ENCODE measurements at places on chromosomes 16 and 17.

DNA sequence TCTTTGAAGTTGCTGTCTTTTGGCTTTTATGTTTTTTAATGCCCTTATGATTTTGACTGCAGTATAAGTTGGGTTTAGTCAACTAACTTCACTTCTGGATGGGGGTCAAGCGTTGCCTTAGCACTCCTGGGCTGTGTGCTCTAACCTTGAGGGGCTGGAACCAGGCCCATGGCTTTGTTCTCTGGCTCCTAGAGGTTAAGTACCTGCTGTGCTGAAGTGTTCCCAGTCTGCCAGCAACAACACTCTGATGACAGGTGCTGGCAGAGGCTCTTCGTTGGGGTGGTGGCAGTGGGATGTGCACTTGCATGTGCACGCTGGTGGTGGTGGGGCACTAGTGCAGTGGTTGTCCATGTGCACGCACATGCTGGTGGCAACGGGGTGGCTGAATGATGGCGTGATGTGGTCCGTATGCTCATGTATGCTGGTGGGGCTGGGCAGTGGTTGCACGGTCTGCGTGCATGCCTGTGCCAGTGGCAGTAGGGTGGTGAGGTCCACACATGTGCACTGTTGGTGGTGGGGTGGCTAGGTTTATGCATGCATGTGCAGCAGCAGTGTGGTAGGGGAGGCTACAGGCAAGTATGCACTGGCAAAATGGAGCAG lies 447.8 kb upstream of the GOT2 start:
- no peak for DNase-seq

DNA sequence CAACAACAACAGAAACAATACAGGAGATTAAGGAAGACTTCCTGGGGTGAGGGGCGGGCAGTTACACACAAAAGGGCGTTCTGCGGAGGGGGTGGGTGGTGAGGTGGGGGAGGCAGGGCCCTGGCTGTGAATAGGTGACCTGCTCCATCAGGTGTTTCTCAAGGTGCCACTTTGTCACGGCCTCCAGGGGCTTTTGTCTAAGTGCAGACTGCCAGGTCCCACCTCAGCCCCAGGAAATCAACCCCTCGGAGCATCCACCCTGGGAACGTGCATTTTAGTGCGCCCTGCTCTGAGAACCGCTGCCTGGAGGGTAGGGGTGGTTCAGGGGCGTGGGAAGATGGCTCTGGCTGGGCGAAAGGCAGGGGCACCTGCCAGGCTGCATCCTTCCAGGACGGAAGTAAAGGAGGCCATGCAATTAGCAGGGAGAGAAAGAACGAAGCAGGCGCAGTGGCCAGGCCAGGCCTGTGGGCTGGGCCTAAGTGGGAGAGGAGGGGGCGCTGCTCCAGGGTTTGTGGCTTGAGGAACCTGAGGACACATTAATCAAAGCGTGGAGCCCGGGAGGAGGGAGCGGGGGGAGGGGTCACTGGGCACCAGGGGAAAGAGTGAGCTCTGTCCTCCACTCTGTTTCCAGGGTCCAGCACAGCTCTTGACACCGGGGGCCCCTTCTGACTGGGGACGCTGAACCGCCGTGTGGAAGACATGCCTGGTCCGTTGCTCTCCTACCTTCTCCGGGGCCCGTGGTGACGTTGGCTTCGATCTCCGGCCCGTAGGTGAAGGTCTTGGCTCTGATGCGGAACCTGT lies 49.4 kb upstream of the CDC42EP4 start:
- no peak for DNase-seq

DNA sequence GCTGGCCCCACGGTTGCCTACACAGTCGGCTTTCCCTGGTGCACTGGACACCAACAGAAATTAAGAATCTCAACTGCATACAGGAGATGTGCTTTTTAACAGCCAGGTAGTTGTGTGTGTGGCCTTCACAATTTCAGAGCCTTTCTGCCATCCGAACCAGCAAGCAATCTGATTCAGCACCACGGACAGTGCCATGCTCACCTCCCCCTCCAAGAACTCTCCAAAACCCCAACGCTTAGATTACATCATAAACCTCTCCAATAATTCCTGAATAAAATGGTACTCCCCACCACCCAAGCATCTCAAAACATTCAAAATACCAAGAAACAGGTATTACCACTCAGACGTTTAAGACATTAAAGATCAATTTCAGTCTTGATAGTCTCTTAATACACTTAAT lies 31.8 kb downstream of the USP7 start:
- DNase-seq: peak; percentile 41

DNA sequence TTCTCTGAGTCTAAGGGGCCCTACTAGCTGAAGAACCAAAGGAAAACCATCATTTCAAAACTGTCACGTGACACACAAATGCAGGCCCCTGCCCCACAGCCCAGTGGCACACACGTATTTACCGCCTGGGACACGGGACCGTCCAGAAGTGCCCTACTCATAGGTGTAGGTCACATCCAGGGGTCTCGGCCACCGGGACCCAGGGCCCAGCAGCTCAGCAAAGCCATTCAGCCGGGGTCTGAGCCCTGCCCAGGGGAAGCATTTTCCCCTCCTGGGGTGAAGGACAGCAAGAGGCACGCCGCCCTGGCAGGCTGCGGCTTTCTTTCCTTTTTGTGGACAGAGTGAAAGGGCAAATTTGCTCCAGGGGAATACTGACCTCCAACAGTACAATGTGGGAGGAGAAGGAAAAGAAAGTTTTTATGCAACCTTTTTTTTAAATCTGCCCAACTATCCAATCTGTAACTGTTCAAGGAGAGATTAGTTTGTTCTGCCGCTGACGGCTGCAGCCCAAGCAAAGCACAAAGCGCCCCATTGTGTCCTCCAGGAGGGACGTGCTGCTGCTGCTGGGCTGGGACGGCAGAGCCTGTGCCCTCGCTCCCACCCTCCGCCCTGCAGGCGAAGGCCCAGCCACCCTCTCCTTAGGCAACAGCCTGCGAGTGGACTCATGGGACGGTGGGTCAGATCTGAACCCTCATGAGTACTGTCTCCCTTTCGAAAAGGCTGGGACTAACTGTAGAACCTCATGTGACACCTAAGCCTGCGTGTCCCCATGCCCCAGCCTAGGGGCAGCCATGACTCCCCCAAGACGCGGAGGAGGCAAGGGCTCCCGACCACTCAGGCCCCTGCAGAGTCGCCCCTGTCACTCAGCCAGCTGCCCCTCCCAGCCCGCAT lies 21.3 kb downstream of the SLC7A5 start:
- DNase-seq: no peak

DNA sequence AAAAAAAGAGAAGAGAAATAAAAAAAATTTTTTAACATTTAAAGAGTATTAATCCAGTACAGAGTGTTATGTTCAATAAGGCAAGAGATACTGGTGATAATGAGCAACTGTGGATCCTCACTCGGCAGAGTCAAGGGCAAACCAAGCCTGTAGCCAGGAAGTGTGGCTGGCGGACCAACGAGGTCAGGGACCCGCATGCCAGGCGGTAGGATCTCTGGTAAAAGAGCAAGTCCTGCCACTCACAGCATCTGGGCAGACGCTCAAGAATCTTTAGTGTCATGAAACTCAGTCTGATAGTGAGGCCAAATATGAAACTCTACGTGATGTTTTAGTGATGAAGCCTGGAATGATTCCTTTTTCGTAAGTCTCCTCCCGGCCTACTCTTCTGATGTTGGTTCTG lies 8.3 kb upstream of the GEMIN4 start:
- DNase-seq: no peak

All from activated CD4-positive, alpha-beta T cell treated with anti-CD3 and anti-CD28 coated beads, Interleukin-2, amount 50 U/mL, for 4 hours (primary cell).